MM.1S (cell line): ENCODE measurements at places on chromosomes 16 and 17.

- no peak for DNase-seq
These were observed 67.3 kb upstream of the FA2H start for GRCh38 chr16:74841904-74842303.

GRCh38 chr16:12629271-12629670 is 174.4 kb downstream of the CPPED1 start:
- no peak for DNase-seq

- no peak for DNase-seq
These were observed 83.2 kb downstream of the ARHGAP23 start for GRCh38 chr17:38511150-38512108.

GRCh38 chr16:47142486-47142820 is 1.3 kb downstream of the NETO2 start:
- DNase-seq = peak; percentile 9

- no peak for DNase-seq
These were observed 428 bp downstream of the PHF12 start for GRCh38 chr17:28950752-28951427.

DNA sequence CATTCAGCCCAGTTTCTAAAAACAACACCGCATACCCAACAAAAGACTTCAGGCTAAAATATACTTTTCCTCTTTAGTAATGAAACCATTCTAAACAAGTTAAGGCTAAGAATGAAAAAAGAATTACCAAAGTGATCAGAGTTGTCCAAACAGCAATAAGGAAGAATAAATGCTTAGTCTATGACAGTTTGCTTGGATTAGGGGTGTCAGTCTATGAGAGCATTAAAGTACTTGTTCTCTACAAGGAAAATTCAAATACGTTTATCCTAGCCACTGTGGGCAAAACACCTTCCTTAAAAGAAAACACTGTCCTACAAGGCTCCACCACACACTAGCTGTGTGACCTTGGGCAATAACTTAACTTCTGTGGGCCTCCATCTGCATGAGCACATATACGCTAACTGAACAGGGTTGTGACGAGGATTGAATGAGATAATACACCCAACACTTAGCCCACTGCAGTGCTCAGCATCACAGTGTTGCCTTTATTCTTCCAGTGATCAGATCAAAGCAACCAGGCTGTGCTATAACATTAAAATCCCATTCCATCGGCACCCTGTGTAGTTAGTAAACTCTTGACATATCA is 53.6 kb downstream of the TEX2 start:
- no peak for DNase-seq

GRCh38 chr17:82065193-82065637 is 389 bp downstream of the DUS1L start:
- DNase-seq = peak; percentile 19

DNA sequence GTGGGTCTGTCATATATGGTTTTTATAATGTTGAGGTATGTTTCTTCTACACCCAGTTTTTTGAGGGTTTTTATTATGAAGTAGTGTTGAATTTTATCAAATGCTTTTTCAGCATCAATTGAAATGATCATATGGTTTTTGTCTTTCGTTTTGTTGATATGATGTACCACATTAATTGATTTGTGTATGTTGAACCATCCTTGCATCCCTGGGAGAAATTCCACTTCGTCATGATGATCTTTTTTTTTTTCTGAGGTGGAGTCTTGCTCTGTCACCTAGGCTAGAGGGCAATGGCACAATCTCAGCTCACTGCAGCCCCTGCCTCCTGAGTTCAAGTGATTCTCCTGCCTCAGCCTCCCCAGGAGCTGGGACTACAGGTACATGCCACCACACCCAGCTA is 14.0 kb upstream of the TMEM219 start:
- no peak for DNase-seq

DNA sequence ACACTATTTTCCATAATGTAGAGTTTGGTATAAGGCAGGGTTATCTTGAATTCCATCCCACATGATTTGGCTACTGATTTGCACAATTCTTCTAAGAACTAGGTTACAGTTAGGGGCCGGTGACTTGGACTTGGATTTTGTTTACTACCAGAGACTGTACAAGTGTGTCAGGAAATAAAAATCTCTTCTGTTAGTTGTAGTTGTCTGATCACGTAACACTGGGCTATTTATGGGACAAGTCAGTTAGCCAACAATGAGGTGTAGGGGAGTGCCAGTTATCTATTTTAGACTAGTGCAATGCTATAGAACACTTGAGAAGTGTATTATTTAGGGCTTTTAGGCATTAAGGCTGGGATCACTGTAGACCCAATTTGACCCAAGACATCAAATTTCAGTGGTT is 39.7 kb upstream of the GHDC start:
- DNase-seq = no peak

GRCh38 chr17:62673614-62674362 is 46.3 kb downstream of the MRC2 start:
- no peak for DNase-seq

DNA sequence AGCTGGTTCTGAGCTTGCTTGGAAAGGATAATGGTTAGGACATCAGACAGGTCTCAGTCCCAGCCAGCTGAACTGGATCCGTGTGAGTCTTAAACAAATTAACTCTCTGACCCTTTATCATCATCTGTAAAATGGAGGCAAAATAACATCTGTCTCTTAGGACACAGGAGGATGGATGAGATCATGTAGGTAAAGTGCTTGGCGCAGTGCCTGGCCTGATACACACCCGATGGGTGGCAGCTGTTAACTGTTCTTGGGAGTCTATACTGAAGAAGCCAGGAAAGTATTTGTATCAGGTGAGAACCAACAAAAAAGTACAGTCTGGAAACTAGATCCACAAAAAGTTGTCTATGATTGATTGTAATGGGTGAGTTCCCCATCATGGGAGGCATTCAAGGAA is 188.6 kb downstream of the C16orf78 start:
- DNase-seq = no peak

DNA sequence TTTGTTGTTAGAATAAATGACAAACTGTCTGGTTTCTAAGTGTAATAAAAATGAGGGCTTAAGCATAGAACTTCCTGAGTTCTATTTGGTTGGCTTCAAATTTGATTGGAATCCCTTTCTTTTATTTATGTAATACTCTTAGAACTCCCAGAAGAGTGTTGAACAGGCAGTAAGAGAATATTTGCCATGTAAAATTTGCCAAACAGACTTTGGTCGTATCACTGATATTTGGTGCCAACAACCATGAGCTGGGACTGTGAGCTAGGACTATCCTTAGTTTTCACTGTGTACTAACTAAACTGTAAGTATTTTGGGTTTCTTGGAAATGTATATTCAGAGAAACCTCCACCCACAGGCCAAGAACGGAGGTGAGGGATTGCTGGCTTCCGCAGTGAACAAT is 971.2 kb upstream of the SOX9 start:
- no peak for DNase-seq

DNA sequence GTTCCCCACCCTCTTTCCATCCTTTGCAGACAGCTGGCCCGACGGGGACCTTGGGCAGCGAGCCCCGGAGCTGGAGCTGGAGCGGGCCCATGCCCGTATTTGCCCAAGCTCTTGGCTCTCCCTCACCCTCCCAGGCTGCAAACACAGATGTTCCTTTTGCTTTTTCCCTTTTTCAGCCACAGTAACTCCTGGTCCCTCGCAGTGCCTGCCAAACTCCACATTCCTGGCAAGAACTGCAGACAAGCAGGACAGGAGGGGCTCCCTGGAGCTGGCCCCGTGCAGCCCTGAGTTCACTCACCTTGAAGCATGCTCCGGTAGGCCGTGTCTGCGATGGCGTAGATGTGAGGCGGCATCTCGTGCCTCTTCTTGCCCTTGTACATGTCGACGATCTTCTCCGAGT is 33.9 kb downstream of the MYH11 start:
- no peak for DNase-seq

DNA sequence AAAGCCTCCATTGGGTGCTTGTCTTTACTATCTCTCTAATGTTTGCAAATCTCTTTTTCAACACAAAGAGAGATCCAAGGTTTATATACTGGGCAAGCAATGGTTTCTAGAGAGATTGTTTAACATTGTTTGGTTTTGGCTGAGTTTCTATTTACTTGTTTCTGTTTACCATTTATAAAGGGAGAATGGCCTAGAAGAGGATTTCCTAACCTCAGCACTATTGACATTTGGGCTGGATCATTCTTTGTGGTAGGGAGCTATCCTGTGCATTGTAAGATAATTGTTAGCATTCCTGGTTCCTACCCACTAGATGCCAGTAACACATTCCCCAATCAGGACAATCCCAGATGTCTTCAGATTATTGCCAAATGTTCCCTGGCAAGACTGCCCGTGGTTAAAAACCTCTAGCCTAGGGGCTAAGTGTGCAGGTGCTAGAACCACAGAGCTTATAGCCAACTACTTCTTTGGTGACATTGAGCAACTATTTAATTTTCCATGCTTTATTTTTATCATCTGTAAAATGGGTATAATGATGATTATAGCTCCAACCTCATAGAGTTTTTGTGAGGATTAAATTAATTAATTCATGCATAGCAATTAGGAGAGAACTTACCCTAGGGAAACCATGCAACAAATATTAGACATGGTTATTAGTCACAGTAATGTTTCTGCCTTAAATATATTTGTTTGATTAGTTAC is 413.9 kb upstream of the MAF start:
- no peak for DNase-seq

DNA sequence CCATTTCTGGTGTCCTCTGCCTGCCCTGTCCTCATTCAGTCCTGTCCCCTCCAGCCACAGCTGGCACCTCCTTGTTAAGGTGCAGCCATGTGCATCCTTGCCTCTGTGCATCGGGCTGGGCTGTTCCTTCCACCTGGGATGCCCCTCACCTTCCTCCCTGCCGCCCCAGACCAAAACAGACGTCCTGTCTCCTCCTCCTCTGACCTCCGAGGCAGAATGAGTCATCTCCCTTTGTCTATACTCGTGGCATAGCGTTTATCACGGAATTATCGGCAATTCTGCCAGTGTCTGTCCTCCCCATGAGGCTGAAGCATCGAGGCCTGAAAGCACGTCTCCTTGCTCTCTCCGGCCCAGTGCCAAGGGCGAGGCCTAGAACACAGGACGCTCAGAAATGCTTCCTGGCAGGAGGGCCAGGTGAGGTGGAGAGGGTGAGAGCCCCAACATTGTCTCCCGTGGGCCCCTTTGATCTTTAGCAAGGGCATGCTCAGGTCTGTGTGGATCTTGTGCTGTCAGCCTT is 4.6 kb downstream of the RAI1 start:
- no peak for DNase-seq

GRCh38 chr16:14151256-14152030 is 80.3 kb downstream of the MRTFB start:
- no peak for DNase-seq

- DNase-seq = no peak
These were observed 38.1 kb downstream of the SHCBP1 start for GRCh38 chr16:46583036-46583435.

DNA sequence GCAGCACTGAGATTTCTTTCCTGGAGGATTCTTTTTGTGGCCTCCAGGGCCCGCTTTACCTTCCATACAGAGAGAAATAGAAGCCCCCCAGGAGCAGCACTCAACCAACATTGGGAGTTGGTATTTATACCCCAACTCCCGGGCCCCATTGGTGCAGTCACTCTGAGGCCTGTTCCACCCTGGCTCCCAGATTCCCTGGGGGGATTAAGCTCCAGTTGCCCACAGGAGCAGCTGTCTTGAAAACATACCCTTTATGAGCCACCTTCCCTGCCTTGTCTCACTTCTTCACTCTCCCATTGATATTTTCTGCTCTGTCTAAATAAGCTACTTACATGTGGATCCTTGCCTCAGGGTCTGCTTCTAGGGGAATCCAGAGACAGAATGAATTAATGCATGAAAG is 167.8 kb downstream of the KATNIP start:
- no peak for DNase-seq

- DNase-seq = peak; percentile 62
These were observed 63.7 kb downstream of the SPAG9 start for GRCh38 chr17:51056813-51057510.

DNA sequence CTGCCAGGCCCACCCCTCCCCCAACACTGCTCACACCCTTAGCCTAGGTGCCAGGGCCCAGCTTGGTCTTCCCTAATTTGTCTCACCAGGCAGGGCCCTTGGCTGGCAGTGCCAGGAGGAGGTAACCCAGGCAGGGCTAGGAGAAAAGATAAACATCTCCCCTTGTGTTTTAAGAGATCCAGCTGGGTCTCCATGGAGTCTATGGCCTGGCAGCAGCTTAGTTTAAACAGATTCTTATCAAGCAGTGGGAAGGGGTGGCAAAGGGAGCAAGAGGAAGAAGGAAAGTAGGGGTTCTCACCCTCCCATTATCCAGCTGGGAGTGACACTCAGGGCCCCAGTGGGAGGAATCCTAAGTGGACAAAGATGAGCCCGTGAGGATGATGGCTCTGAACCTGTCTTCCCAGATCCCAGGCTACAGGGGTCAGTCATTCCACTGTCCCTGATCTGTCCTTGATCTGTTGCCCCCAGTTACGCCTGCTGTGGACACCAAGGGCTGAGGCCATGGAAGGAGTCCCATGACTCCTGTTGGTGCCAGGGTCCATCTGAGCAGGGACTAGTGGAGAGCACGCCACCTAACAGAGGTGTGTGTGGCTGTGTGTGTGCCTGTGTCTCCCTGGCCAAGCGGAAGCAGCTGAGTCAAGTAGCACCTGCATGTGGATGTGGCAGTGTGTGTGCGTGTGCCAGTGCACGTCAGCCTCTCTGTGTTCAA is 47.4 kb upstream of the MEIOC start:
- DNase-seq = no peak

GRCh38 chr17:32111141-32111771 is 31.0 kb upstream of the RHOT1 start:
- DNase-seq = no peak

DNA sequence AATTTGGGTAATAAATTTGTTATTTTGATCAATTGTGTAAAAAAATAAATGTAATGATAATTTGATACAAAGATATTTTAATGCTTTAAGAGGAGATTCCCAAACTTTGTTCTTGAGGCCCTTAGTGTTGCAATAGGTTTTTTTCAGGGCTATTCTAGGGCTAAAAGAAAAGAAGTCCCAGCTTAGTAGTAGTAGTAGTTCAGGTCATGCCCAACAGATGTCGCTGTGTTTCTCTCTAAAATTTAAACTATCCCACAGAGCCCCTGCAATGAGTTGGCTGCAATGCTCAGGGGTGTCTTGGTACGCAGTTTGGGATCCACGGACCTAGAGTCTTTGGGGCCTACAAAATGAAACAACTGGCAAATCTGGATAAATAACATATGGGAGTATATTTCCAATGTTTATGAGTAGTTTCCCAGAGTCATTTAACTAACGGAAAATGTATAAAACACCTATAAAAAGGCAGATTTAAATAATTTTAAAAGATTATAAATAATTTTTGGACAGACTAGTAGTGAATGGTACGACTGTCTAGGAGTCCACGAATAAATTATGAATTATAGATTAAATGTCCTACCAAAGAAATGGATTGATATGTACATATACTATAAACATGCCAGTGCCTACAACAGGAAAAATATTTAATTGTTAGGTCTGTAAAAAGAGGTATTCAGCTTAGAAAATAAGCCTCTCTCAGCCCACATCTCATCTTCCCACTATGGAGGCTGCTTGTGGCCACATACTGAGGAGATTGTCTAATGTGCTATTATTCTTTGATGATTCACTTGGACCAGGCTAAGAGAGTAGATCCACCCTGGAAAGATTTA is 228.5 kb upstream of the PMFBP1 start:
- DNase-seq = peak; percentile 31
